ENCODE measurements at places on chromosomes 7 and 10.

GRCh38 chr10:119404719-119405519 lies 137.6 kb downstream of the RGS10 start:
- no peak for DNase-seq

DNA sequence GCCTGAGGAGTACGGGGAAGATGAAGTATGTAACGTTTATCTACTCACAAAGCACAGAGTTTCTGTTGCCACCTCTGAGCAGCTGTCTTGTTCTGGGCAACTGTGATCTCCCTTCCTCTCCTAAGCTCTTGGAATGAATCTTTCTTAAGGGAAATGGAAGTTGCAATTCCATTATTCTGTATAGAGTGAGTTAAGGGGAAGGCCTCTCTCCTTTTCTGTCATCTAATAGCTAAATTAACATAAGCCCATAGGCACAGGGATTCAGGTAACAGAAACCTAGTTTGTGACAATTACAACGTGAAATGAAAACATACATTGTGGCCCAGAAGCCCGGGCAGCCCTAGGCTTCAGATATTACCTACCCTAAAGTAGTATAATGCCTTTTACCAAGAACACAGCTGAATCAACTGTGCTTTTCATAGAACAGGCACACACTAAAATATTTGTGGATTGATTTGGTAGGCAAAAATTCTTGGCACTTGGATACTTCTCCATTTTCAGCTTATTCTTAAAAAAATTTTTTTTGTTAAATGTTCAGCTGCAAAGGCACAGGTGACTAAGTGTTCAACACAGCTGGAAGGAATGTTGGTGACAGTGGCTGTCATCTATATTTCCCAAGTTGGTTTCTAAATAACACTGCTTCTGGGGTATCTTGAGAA lies 3.8 kb upstream of the PDCD4 start:
- DNase-seq: no peak

GRCh38 chr7:128757203-128757602 lies 18.0 kb downstream of the CALU start:
- no peak for DNase-seq

DNA sequence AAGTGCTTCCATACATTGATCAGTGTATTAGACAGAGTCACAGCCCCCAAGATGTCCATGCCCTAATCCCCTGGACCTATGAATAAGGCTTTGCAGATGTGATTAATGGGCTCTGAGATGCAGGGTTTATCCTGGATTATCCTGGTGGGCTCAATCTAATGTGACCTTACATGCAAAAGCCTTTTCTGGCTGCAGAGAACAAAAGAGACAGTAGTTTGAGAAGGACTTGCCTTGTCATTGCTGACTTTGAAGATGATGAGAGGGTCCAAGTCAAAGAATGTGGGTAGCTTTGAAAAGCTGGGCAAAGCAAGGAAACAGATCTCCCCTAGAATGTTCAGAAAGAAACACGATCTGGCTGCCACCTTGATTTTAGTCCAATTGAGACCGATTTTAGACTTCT lies 238.7 kb downstream of the CCSER2 start:
- no peak for DNase-seq

DNA sequence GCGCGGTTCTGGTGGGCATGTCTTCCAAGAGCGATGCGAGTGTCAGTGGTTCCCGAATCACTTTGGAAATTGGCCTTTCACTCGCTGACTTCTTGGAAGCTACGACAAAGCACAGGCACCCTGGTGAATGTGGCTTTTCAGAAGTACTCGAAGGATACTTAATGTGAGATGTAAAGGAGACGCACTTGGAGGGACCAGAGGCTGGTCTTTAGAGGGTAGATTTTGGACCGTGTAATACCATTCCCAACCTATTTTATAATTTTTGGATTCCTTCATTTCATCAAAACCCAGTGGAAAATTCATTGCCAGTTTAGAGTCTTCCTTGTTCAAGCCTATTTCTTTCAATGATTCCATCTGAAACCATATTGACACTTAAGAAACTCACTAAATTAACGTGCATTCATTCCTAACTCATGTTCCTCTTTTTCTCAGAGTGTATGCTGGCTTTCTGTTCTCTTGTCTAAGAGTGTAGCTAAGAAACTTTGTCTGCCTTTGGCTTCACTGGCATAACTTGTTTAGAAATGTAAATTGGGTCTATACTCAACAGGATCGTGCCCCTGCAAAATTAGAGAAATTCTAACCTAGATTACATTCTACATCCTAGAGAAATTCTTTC lies 645 bp upstream of the COPG2 start:
- no peak for DNase-seq

GRCh38 chr7:142563470-142563869 lies 185.8 kb upstream of the PRSS1 start:
- no peak for DNase-seq

DNA sequence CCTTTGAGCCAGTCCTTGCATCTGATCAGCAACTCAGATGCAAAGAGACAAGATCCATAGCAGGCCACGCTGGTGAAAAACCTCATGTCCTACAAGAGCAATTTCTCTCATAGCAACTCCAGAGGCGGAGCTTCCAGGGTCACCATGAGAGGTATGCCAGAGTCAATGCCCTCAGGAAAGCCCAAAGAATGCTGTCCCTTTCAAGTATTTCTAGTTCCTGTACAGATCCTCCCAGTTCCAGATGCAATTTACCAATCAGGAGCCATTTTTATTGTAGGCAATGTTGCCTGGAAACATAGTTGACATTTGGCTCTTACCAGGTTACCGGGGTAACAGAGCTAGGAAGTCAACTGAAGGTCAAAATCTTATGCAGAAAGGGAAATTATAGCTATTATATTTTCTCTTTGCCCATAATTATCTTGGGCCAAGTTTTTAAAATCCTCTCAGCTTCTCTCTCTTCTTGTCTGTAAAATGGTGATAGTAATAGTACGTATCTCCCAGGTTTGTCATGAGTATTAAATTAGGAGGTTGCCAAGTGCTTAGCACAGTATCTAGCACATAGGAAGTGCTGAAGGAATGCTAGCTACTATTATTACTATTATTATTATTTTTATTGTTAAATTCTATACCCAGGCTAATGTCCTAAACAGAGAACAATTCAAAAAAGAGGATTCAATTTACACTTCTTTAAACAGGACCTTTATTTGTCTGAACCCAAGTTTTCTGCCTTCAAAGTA lies 46.3 kb upstream of the TM9SF3 start:
- DNase-seq: no peak

- DNase-seq: no peak
Observed at GRCh38 chr10:76285012-76285411, 853.6 kb downstream of the LRMDA start.

DNA sequence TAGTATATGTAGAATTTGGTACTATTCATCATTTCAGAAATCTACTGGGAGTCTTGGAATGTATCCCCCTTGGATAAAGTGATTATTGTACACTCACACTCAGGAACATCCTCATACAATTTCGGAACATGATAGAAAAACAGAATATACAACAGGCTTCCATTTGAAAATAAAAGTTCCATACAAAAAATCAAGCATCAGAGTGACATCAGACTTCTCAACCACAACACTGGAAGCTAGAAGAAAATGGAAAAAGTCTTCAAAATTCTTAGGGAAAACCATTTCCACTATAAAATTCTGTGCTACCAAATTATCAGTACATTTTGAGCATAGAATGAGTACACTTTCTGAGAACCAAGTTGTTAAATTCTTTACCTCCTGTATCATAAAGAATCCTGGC lies 8.8 kb downstream of the LYZL1 start:
- DNase-seq: no peak

DNA sequence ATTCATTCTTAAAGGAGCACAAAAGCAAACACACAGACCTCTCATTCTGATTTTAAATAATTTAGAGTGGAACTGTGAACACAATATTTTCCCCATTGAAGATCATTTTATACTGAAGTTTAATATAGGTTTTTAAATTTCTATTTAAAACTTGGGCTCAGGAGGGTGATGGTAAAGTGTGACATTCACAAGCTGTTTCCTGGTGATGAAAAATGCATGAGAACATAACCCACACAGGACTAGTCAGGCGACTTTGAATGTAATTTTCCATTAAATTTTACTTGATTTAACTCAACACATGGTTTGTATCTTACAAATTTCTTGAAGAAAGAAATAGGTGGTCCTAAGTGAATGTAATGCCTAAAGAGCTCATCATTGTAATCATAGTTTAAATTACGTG lies 143.6 kb downstream of the CDK14 start:
- no peak for DNase-seq

DNA sequence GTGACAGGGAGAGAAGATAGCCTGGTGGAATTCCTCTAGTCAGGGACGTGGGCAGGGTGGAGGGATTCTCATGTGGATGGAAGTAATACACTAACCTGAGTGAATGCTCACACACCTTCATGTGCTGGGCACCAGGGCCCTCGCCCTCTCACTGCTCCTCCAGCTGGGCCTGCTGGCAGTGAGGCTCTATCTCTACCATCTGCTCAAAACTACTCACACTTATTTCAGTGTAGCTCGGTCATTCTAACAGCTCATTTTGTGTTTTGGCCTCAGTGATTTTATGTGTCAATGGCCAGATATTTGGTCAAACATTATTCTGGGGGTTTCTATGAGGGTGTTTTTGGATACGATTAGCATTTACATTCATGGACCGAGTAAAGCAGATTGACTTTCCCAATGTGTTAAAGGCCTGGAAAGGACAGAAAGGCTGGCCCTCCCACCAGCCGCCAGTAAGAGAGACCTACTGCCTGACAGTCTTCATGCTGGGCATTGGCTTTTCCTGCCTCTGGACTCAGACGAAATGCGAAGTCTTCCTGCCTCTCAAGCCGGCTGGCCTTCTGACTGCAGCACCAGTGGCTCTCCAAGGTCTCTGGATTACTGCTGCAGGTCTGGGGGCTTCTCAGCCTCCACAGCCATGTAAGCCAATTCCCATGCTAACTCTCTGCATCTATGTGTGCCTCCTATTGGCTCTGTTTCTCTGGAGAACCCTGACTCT lies 335.4 kb downstream of the CXCL12 start:
- no peak for DNase-seq

GRCh38 chr10:3526727-3527501 lies 258.1 kb downstream of the KLF6 start:
- DNase-seq: no peak

- no peak for DNase-seq
Observed at GRCh38 chr10:12444981-12445700, 95.8 kb downstream of the CAMK1D start.

DNA sequence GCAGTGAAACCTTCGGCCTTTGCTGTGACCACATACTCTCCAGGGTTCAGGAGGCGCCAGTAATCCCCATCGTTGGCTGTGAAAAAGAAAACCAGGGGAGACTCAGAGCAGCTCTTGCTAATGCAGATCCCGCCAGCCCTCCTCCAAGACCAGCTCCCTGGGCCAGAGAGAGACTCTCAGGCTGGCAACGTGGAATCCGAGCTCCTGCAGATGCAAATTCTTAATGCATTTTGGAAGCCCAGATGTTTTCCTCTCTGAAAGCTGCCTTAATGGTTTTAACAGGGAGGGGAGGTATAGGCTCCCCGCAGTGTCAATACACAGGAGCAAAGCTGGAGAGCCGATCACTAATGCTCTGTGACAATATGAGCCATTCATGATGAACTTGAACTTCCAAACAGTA lies 80.8 kb downstream of the GPR26 start:
- DNase-seq: no peak

- no peak for DNase-seq
Observed at GRCh38 chr7:43616977-43617376, 34.1 kb downstream of the STK17A start.

- no peak for DNase-seq
Observed at GRCh38 chr7:137335814-137336213, 7.7 kb downstream of the PTN start.

DNA sequence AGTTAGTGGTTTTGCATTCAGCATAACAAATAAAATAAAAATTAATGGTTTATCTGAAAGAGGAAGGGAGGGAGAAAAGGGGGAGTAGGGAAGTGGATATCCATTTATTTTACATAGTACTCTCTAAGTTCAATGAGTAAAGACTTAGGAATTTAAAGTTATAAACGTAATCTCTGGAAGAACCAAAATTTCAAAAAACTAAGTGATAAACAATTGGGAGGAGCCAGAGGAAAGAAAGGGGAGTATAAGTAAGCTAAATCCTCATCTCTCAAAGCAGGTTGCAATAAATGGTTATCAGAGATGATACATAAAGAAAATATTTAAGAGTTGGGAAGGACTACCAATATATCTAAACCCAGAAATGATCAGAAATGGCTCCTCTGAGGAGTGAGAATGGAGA lies 46.4 kb downstream of the ANK3 start:
- no peak for DNase-seq

DNA sequence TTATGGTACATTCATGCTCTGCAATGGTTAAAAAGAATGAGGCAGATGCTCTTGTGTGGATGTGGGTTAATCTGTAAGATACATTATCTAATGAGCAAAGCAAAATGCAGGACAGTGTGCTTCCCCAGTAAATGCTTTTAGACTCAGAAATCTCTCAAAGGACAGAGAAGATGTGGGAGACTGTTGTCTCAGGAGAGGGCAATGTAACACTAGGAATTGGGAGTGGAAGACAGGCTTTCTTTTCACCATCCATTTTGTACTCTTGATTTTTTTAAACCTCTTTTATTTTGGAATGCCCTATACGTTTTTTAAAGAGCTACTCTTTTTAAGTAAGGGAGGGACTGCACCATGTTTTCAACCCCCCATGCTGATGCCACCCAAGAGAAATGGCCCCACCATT lies 77.5 kb upstream of the ADAM12 start:
- DNase-seq: no peak

DNA sequence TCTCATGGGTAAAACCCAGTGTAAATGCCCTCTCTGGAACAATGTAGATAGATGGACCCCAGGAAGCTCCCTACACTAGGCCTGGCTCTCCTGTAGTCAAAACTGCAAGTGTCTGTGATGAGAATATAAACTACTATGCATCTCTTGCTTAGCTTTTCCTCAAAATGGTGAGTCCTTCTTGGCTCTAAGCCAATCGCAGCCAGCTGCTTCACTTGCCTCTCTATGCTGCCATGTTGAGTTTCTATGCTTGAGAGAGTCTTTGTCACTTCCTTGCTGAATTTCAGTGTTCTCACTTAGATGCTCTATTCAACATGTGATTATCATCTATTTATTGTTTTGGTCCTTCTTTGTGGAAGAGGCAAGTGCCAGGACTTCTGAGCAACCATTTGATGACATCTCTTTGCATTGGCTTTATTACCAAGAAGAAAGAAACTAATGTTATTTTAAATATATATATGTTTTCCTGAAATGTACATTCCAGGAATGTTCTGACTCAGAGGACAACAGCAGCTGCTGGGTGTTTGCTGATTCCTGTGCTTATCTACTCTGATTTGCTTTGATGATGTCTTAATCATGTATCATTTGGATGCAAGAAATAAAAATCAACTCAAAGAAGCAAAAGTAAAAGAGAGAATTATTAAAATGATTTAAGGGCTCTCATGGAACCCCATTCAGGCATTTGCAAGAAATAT lies 16.6 kb downstream of the TAS2R40 start:
- DNase-seq: no peak

DNA sequence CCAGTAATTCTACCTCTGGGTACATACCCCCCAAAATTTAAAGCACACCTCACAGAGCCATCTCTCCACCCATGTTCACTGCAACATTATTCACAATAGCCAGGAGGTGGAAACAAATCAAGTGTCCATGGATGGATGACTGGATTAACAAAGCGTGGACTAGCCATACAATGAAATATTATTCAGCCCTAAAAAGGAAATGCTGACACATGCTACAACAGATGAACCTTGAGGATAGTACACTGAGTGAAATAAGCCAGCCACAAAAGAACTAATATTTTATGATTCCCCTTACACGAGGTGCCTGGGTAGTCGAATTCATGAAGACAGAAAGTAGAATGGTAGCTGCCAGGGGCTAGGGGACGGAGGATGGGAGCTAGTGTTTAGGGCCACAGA lies 31.1 kb upstream of the PTPRN2 start:
- no peak for DNase-seq

GRCh38 chr7:121901026-121901425 lies 28.1 kb downstream of the PTPRZ1 start:
- no peak for DNase-seq
